Left ventricle myocardium inferior (tissue), 1 donor: ENCODE measurements at places on chromosomes 1 and 21. TPM values are rescaled to one million over a fixed set of nuclear protein-coding genes. Genes with fewer than 3 reads are reported as not detected.

Gene FCRL2
- total RNA-seq = not detected

Gene GLMP
- 14.2 TPM for total RNA-seq

DNA sequence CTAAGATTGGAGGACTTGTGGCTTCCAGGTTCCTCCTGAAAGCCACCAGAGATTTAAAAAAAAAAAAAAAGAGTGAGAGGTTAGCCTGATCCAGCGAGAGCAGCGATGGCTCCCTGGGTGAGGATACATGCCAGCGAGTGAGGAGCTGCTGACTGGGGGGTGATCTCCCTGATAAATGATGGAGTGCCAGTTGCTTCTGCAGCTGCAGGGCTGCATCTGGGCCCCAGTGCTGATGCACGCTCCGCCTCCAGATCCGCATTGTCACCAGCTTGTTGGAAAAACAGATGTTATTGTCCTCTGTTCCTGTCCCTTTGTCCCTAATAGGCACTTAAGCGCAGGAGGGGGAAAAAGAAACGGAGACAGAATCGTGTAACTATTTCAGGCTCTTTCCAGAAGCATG is 28.6 kb downstream of the UBIAD1 start:
- no peak overlapping the region for H3K27ac ChIP-seq
- no peak for DNase-seq
- no peak overlapping the region for H3K4me3 ChIP-seq

Gene ARHGEF16
- total RNA-seq = 0.52 TPM

- DNase-seq = no peak
- H3K27ac ChIP-seq = no peak overlapping the region
- H3K27me3 ChIP-seq = no peaks in the 10 kb centered on the region
Observed at GRCh38 chr1:160868141-160868540, 5.5 kb upstream of the CD244 start.

DNA sequence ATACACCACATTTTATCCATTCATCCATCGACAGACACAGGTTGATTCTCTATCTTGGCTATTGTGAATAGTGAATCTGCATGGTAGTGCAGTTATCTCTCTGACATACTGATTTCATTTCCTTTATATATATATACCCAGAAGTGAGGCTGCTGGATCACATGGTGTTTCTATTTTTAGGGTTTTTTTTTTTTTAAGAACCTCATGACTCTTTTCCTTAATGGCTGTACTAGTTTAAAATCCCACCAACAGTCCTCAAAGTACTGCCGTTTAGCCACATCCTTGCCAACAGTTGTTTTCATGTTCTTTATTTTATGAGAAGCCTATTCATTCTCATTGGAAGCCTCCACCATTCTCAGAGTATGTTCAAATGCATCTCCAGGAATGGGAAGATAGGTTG is 258.7 kb upstream of the SNX7 start:
- H3K27ac ChIP-seq = no peak overlapping the region
- H3K36me3 ChIP-seq = no peaks in the 10 kb centered on the region
- no peaks in the 10 kb centered on the region for H3K27me3 ChIP-seq
- H3K4me3 ChIP-seq = no peak overlapping the region

Gene KIF17
- total RNA-seq = 4.6 TPM

DNA sequence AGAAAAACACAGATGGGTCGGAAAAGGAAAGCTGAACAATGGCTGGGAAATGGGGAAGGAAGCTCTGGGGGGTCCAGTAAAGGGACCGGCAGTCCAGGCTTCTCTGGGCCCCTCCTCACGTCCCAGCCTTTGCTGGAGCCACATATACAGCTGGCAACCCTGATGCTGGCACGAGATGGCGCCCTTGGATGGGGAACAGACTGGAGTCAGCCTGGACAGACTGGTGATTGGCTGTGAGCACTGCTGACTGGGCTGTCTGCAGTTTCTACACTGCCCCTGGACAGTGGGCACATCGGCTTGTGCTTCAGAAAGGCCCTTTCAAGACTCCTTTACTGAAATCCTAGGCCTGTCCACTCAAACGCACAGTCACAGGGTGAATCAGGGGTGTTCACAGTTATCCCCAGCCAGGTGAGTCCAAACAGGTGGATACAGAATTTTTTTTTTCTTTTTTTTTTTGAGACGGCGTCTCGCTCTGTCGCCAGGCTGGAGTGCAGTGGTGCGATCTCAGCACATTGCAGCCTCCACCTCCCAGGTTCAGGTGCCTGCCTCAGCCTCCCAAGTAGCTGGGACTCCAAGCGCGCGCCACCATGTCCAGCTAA is 31.1 kb upstream of the ZBTB40 start:
- H3K4me1 ChIP-seq = peaks cover 28% of the 10 kb centered on the region
- H3K36me3 ChIP-seq = no peaks in the 10 kb centered on the region
- DNase-seq = peak; percentile 80
- peaks cover 50% of the 10 kb centered on the region for H3K27me3 ChIP-seq
- H3K27ac ChIP-seq = no peak overlapping the region
- H3K4me3 ChIP-seq = no peak overlapping the region

Gene ABL2
- total RNA-seq = 9.0 TPM

DNA sequence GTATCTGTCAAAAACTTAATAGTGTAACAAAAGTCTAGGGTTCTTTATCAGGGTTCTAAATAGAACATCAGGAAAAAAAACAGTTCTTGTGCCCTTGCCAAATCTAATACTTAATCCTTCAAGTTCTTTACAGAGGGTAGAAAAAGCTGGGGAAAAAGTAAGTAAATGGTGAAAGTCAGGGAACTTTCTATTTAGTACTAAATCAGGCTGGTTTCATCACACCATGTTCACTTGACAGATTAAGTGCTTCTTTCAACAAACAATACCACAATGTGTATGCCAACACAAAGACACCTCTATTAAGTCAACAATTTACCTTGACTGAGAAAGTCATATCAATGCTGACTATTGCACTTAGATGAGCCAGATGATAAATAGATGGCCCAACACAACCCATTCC is 9.7 kb downstream of the DBT start:
- peaks cover 26% of the 10 kb centered on the region for H3K4me1 ChIP-seq
- DNase-seq = no peak
- no peak overlapping the region for H3K27ac ChIP-seq
- no peak overlapping the region for H3K4me3 ChIP-seq
- no peaks in the 10 kb centered on the region for H3K27me3 ChIP-seq

GRCh38 chr1:207250431-207250830 is 71.0 kb upstream of the CD55 start:
- H3K4me1 ChIP-seq = no peaks in the 10 kb centered on the region
- no peak overlapping the region for H3K27ac ChIP-seq
- DNase-seq = no peak
- no peaks in the 10 kb centered on the region for H3K36me3 ChIP-seq

DNA sequence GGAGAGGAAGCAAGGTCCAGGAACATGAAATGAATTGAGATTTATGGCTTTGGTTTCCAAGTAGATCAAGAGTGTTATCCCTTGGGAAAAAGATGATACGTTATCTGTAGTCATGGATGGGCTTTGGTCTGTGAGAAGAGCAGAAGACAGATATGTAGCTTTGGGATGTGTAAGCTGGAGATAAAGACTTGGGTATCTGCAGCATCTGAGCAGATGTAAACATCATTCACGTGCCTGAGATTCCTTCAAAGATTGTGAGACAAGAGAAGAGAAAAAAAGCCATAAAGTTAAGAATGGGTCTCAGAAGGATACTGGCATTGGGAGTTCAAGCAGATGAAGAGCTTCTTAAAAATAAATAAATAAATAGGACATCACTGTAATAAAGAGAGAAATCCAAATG is 217.8 kb downstream of the PTPRC start:
- H3K27ac ChIP-seq = no peak overlapping the region
- no peak overlapping the region for H3K4me3 ChIP-seq
- no peak for DNase-seq
- peaks cover 7% of the 10 kb centered on the region for H3K36me3 ChIP-seq
- H3K4me1 ChIP-seq = no peaks in the 10 kb centered on the region
- no peaks in the 10 kb centered on the region for H3K27me3 ChIP-seq

GRCh38 chr1:5973771-5974170 is 18.5 kb downstream of the NPHP4 start:
- peaks cover 4% of the 10 kb centered on the region for H3K36me3 ChIP-seq
- no peak overlapping the region for H3K4me3 ChIP-seq
- no peaks in the 10 kb centered on the region for H3K27me3 ChIP-seq
- no peak overlapping the region for H3K27ac ChIP-seq

DNA sequence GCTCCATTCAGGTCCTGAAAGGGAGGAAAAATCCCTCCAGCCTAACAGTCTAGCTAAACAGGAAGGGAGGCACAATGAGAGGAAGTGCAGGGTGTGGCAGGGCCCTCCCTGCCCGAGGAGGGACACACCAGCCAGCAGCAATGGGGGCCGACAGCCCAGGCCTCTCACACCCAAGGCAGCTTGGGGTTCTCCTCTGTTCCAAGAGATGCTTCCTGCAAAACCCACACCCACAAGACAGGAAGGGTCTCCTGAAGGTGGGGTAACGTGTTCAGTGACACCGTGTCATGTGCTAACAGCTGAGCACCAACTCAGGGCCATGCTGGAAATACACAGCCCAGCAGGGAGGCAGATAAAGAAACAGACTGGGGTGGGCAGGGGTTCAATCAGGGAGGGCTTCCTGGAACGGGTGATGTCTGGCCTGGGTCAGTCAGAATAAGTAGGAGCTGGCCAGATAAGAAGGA is 10.2 kb downstream of the ECE1 start:
- DNase-seq = peak; percentile 60
- H3K27me3 ChIP-seq = no peaks in the 10 kb centered on the region

DNA sequence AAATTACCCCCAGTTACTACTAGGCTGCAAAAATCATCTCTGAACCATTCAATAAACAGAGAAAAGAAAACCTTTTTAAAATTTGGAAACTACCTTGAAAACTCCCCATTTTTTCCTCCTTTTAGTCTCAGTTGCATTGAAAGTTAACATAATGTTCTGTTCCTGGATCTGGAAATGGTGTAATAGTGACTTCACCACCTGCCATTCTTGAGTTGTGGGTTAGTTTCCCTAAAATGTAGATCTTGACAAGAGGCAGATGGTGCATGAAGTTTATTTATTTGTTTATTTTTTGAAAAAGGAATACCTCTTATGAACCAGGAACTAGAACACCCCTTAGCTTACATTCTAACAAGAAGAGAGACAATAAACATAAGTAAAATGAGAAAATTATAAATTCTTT is 72.8 kb downstream of the ATF6 start:
- no peak for DNase-seq
- peaks cover 13% of the 10 kb centered on the region for H3K36me3 ChIP-seq
- H3K4me1 ChIP-seq = peaks cover 13% of the 10 kb centered on the region

Gene MYBPH
- total RNA-seq = not detected

DNA sequence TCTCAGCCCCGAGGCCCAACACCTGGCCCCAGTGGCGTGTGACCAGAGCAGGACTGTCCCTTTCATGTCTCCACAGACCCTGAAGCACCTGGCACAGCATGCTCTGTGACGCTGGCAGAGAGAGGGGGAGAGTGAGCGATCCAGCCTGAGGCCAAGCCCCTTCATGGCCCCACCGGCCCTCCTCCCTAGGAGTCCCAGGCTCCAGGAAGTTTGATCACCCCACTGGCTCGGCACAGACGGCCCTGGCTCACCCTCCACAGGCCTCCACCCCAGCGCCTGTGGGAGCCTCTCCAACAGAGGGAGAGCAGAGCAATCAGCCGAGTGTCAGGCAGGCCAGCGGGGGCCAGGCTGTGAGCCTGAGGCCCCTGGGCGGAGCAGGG is 11.0 kb downstream of the SH3BGRL3 start:
- H3K27me3 ChIP-seq = no peaks in the 10 kb centered on the region
- H3K36me3 ChIP-seq = no peaks in the 10 kb centered on the region
- no peak for DNase-seq
- H3K27ac ChIP-seq = peak overlapping the region; percentile 98
- H3K4me3 ChIP-seq = no peak overlapping the region

DNA sequence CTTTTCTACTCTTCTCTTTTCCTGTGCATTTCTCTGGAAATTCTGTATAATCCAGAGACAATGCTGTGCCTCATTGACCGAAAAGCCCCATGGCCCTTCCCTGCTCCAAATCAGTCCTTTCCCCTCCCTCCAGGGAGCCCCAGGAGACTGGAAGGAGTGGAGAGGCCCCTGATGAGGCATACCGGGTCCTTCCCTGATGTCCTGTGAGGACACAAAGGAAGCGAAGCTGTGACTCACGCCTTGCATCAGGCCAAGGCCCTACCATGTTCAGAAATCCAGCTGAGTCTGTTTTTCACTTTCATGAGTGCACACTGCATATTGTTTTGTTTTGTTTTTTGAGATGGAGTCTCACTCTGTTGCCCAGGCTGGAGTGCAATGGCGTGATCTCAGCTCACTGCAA is 38.7 kb upstream of the BECN2 start:
- H3K27me3 ChIP-seq = no peaks in the 10 kb centered on the region
- no peaks in the 10 kb centered on the region for H3K4me1 ChIP-seq
- no peaks in the 10 kb centered on the region for H3K36me3 ChIP-seq
- no peak overlapping the region for H3K4me3 ChIP-seq

Gene MYCL
- total RNA-seq = 0.44 TPM

Gene LDLRAD2
- not detected for total RNA-seq

DNA sequence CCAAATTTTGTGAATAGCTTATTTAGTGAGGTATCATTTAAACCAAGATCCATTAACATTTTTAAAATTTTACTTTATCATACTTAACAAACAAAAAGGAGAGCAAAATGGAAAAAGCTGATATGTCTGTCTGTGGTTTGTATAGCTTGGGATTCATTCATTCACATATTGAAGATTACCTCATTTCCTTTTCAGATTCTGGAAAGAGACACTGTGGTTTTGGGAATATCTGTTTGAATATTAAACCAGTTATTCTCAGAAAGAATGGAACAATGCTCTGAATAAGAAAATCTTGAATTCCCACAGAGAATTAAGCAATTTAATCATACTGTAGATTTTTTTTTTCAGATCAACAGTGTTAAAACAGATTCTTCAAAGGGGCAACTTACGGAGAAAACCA is 93.8 kb upstream of the PRDX6 start:
- H3K4me3 ChIP-seq = no peak overlapping the region
- H3K4me1 ChIP-seq = no peaks in the 10 kb centered on the region
- no peaks in the 10 kb centered on the region for H3K36me3 ChIP-seq
- H3K27ac ChIP-seq = no peak overlapping the region
